ENCODE measurements at places on chromosomes 1 and 21. TPM values are rescaled to one million over a fixed set of nuclear protein-coding genes. Genes with fewer than 3 reads are reported as not detected.

The DCDC2B gene
- total RNA-seq = not detected

The SPRR1B gene
- total RNA-seq = 2,894 TPM

The TRIM58 gene
- 0.20 TPM for total RNA-seq

The RUNX1 gene
- 18.3 TPM for total RNA-seq

The TDRD5 gene
- total RNA-seq = not detected

The CZIB gene
- 28.0 TPM for total RNA-seq

The RPAP2 gene
- total RNA-seq = 20.3 TPM
